ENCODE measurements at places on chromosomes 12 and 14. TPM values are rescaled to one million over a fixed set of nuclear protein-coding genes. Genes with fewer than 3 reads are reported as not detected.

The PRIMA1 gene
- not detected for polyA plus RNA-seq

The VRTN gene
- not detected for polyA plus RNA-seq

The NOVA1 gene
- polyA plus RNA-seq: not detected

The TRPV4 gene
- polyA plus RNA-seq: not detected

The WDHD1 gene
- 3.9 TPM for polyA plus RNA-seq

Measured in IgD-negative memory B cell (primary cell).